ENCODE measurements at places on chromosomes 13 and 19.
A peak's percentile ranks its signal among the peaks of the same experiment; 100 is the strongest.

DNA sequence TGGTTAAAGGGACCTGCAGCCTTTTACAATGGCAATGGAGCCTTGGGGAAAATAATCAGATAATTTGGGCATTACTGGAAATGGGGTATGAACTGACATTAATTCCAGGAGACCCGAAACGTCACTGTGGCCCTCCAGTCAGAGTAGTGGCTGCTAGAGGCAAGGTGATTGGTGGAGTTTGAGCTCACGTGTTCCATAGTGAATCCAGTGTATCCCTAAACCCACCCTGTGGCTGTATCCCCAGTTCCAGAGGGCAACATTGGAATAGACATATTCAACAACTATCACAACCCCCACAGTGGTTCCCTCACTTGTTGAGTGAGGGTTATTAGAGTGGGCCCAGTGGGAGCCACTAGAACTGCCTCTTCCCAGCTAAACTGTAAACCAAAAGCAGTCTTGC lies 3.3 kb upstream of the LILRA2 start:
- no peak for DNase-seq

- DNase-seq = no peak
Observed at GRCh38 chr13:113119166-113119821, 3.3 kb upstream of the F10 start.

- no peak for DNase-seq
Observed at GRCh38 chr13:34256236-34256635, 438.3 kb downstream of the RFC3 start.

DNA sequence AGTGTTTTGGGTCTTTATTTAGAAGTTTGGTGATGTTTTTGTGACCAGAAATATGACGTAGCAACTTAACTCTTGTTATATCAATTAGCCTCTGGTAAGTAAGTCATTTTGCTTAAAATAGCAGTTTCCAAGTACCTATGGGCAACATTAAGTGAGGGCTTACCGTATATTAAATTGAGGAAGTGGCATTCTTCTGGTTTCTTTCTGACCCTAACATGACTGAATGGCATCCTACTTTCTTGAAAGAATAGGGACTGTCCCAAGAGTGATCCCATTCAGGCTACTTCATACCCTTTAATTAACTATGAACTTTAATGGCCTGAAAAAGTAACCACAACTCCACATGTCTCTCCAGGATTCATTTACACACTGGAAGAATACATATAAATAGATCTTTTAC lies 106.6 kb downstream of the MZT1 start:
- DNase-seq = no peak

DNA sequence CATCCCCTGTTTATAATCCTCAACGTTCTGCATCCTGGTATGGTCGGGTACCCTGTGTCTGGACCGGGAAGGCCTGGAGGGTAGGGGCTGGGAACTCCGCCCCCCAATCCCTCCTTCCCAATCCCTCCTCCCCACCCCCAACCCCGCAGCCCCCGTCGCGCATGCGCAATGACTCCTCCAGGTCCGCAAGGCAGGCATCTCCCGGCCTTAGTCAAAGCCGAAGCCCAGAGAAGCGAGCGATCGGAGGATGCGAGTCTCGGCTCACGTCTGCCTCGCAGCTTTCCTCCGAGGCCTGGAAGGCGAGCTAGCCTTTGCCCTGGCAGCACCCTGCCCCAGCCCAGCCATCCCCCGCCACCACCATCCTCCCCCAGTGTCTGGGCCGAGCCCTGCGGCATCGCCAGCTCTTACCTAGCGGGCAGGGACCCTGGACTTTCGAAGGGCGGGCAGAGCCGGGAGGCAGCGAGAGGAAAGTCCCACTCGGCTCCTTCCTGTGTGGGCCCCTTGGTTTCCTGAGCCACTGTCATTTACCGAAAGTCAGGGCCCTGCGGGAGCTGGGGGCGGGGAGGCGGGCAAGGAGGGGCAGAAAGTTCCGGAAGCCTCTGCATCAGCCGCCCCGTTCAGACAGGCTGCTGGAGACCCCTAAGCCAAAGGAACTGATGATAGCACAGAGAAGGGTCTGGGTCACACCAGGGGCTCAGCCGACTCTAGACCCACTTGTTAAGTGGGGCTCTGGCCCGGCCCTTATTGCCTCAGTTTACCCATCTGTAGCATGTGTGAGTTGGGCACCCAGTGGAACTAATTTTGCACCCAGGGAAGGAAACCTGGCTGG lies at the start of gene JAK3:
Gene JAK3, minus strand, starts transcription at position 445 of the 829 bp plus-strand sequence. CDS start 3,565 bp downstream, outside the sequence.
- no peak for DNase-seq

DNA sequence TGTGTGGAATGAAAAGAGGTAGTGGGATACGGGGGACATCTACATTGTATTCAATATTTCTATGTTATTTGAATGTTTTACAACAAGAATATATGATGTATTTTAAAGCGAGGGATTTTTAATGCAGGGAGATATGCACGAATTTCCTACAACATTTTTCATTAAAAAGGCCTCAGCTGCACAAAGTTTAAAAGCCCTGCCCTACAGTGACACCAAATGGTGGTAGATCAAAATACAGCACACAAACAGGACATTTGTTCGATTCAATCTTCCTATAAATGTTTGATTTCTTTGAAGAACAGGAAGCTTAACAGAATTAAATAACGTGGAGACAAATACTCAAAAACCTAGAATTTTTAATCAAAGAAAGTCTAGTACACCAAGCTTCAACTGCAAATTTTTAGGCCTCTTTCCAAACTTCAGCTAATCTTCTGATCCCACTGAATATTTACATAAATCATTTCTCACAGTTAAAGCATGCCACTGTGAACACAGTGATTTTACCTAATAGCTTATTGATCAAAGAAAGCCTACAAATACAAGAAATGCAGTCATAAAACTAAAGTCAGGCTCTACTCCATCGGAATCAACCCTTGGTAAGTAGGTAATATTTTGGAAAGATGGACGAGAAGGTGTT lies 257.2 kb downstream of the DIAPH3 start:
- DNase-seq = peak; percentile 37

DNA sequence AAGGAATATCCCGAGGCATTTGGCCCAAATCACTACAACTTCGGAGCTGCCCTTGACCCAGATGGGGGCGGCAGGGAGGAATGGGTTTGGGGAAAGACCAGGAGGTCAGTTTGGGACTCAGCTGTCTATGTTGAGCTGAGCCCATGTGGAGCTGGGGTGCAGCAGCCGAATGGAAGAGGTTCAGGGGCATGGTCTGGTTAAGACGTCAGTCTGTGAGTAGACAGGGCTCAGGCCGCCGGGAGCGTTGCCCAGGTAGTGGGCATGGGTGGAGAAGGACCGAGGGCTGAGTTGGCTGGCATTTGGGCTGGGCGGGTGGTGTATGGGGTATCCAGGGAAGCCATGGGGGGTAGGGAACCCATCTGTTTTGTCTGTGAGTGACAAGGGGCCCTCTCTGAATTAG lies 9.3 kb upstream of the SCN1B start:
- no peak for DNase-seq

- peak; percentile 8 for DNase-seq
Observed at GRCh38 chr19:45809643-45810159, 5.4 kb downstream of the RSPH6A start.

DNA sequence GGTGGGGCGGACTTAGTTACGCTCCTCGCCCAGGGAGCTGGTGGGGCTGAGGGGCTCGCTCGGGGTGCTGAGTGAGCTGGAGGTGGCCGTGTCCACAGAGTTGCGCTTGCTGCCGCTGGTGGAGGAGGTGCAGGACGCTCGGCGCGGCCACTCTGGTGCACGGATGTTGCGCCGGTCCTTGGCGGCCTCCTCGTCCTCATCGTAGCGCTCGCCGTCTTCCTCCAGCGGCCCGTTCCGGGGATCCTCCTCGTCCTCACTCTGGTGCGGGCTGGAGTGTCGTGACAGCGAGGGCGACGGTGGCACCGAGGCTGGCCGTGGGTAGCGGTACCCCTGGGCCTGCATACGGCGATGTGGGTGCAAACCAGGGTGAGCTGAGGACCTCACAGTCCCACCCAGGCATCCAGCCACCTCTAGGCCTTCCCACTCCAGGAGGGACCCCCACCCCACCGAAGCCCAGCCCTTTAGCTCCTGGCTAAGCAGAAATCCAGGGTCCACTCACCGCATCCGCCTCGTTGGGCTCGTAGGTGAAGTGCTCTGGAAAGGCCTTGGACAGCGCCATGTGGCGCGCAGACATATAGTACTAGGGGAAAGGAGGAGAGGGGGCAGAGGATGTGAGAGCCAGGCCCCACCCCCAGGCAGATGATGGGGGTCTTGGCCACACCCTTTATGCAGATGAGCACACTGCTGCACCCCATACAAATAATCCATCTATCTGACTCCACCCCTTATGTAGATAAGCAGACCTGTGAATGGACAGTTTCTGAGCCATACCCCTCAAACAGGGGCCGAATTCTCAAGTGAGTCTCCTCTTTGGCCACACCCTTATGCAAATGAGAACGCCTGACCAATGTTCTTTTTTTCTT lies 4.4 kb downstream of the FTL start:
- no peak for DNase-seq

- DNase-seq = peak; percentile 76
Observed at GRCh38 chr19:12777217-12778016, 2.1 kb upstream of the HOOK2 start.

- peak; percentile 46 for DNase-seq
Observed at GRCh38 chr19:49114630-49115363, 627 bp downstream of the LIN7B start.

DNA sequence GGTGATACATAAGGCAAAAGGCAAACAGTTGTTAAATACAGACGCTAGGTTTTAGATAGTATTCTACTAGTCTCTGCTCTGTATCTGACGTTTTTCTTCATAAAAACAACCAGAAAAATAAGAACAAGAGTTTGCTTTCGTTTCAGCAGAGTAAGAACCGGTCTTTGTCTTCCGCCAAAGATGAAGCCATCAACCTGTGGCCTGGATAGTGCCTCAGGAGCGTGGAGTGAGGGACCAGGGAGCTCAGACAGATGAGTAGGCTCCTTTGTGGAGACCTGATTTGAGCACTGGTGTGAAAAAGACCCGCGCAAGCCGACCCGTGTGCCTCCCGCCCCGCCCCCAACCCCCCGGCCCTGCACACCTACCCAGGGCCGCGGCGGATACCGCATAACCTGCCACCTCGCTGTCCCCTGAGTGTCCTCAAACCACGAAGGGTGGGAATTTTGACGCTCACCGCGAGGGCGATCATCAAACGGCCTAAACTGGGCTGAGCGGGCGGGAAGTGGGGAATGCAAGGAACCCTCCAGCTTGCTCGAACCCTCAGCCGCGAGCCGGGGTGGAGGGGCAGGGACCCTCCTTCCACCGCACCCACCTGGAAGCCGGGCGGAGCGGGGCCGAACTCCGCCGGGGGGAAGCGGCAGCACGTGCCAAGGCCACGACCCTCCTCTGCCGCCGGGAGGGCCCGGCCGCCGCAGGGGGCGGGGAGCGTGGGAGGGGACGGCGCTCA lies 866 bp upstream of the LMO7 start:
- no peak for DNase-seq

- peak; percentile 41 for DNase-seq
Observed at GRCh38 chr13:110209950-110210603, 96.9 kb downstream of the COL4A1 start.

- DNase-seq = no peak
Observed at GRCh38 chr13:29993716-29994488, 143.5 kb upstream of the UBL3 start.

- peak; percentile 93 for DNase-seq
Observed at GRCh38 chr19:50330365-50331078, 1.3 kb upstream of the KCNC3 start.

- DNase-seq = no peak
Observed at GRCh38 chr19:18475762-18476331, 37.9 kb upstream of the ISYNA1 start.

DNA sequence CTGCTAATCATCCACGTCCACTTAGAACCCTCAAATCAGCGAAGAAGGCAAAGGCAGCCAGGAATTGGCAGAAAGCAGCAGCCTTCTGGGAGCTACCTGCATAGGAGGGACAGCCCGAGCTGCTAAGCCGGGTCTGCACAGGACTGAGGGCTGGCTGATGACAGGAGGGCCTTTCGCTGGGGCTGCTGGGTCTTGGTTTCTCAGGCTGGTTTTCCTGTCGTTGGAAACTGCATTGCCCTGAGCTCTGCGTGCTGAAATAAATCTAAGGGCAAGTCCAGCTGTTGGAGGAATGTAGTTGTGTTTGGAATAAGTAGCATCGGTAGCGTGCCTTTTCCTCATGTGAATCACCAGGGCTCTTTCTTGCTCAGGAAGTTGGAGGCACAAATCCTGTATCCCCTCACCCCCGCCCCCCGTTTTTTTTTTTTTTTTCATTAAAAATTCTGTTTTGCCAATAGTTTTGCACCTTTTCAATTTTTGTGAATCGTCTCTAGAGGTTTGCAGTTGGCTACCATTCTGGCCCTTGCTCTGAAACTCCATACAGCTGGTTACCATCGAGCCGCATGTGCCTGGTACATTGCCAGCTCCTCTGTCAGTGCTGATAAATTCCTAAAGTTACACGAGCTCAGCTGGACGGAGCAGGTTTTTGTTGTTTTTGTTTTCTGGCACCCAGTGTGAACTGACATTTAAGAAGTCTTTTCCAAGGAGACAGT lies 193.9 kb upstream of the RNF113B start:
- no peak for DNase-seq

DNA sequence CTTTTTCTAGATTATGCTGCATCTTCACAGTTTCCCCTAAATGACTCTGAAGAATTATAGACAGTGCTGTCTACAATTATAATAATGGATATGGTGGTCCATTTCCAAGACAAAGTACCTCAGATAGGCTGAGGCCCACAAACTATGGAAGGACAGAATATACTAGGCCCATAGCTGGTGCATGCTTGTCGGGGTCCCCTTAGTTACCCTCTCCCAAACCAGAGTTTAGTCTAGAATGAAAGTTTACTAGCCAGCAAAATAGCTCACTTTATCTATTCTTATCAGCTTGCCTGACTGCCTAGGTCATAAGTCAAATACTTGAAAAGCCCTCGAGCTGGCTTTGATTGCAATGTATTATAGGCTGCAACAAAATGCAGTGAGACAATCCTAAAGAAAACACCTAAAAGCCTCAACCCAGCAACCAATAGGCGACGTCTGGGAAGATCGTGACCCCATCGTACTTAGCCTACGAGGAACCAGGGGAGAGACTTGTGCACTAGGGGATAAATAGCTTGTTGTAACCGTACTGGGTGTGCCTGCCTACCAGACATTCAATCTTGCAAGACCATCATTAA lies 785 bp upstream of the IGFL2 start:
- DNase-seq = no peak

- no peak for DNase-seq
Observed at GRCh38 chr13:94311893-94312292, 167.6 kb downstream of the DCT start.

- DNase-seq = no peak
Observed at GRCh38 chr13:30398601-30399072, 23.7 kb upstream of the UBE2L5 start.

- DNase-seq = peak; percentile 85
Observed at GRCh38 chr19:38210458-38210987, 13.5 kb downstream of the DPF1 start.

GRCh38 chr13:19713186-19713965 lies 69.4 kb downstream of the PSPC1 start:
- no peak for DNase-seq

All from NCI-H1105 treated with DMSO at 0.1 percent for 48 hours (cell line).